ENCODE measurements at places on chromosomes 4 and X.

GRCh38 chrX:148722966-148723365, 222.5 kb downstream of the AFF2 start:
- DNase-seq: peak; percentile 75

- no peak for DNase-seq
Observed at GRCh38 chr4:182578402-182578801, 335.2 kb downstream of the TENM3 start.

DNA sequence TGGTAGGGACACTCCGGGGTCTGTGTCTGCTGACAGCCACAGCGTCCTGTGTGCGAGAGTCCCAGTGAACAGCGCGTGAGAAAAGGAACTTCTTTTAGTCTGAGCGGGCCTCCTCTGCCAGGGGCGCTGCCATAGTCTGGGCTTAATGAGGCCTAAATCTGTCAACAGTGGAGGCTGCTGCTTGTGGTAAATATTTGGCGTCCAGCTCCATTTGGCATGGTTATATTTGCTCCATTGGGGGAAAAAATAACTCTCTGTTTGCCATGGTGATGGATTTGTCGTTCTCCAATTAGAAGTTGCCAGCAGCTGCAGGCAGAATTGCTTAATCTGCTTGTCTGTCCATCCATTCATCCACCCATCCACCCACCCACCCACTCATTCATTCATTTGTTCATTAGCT, 71.4 kb upstream of the PSAPL1 start:
- DNase-seq: peak; percentile 10

- DNase-seq: peak; percentile 62
Observed at GRCh38 chrX:41334363-41335197, 618 bp downstream of the DDX3X start.

DNA sequence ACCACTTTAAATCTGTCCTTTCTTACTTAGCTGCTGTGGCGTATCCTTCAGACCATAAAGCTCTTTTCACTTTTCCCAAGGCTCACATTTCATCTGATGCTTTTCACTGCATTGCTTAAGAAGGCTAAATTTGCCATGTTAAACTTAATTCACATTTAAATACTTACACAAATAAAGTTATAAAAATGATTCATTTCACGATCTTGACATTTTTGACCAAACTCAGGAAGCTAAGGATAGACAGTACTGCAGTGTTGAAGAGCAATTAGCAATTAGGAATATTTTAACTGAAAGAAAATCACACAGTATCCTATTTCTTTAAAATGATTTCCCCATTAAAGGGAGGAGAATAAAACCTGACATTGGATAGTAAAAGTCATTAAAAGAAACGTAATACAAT, 1038.6 kb downstream of the STPG2 start:
- DNase-seq: no peak

GRCh38 chrX:10166248-10166716, 9.5 kb downstream of the CLCN4 start:
- DNase-seq: no peak

DNA sequence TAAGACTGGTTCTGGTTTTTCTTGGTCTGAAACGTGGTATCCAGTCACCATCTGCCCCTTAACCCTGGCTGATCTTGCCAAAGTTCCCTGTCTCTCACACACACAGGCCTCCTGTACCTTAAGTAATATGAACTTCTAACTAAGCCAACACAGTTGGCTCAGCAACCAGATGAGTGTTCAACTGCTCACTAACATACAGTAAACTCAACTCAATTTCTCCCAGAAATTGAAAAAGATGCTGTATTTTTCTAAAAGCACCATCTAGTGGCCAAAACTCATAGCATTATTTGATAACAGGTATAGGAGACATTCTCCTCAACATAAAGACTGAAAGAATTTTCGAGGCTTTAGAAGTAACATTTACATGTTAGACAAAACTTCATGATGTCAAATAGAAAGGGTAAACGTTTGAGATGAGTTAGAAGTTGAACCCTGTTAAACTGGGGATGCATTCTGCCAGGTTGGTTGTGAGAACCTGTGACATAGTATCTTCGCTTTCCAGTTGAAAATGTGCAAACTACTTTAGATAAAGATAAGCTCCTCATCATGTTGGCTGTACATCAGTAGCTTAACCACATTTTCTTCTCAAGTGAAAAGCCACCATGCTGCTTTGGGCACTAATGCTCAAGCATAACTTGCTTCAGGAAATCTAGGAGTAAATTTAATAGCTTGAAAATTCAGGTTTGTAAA, 31.2 kb downstream of the CCNI start:
- peak; percentile 55 for DNase-seq

DNA sequence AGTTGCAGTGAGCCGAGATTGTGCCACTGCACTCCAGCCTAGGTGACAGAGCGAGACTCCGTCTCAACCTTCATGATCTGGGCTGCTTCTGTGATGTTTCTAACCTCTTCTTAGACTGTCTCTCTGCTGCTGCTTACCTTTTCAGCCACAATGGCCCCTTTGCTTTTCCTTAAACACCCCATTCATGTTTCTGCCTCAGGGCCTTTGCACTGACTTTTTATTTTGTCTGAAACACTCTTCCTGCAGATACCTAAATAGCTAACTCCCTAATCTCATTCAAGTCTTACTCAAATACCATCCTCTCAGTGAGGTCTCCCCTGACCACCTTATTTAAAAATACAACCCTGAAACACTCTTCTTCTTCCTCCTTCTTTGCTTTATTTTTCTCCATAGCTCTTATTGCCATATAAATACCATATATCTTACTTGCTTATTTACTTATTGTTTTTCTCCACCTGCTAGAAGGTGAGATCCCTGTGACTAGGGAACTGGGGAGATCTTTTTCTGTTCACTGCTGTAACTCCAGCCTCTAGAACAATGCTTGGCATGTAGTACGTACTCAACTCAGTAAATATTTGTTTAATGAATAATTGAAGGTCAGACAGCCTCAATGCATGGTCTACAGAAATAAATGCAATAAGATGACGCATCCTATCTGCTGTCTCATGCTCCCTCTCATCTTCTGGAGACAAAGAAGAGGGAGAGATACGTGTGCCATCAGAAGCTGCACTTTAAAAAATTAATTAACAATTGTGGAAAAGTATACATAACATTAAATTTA, 43.8 kb upstream of the SETD7 start:
- DNase-seq: no peak
